Glomerular endothelial cell (primary cell): ENCODE measurements at places on chromosomes 6 and 20. TPM values are rescaled to one million over a fixed set of nuclear protein-coding genes. Genes with fewer than 3 reads are reported as not detected.

Gene DTNBP1
- 16.4 and 22.8 TPM in 2 replicates for total RNA-seq

Gene SLC17A1
- total RNA-seq: not detected in 2 replicates

Gene SF3B5
- total RNA-seq: 137 and 163 TPM in 2 replicates

Gene PTGIS
- 0.53 and 2.5 TPM in 2 replicates for total RNA-seq

Gene ANKRD66
- not detected in 2 replicates for total RNA-seq
